Stimulated activated CD8-positive, alpha-beta memory T cell treated with anti-CD3 and anti-CD28 coated beads, Interleukin-2, amount 100 ng/mL, for 1 hour (primary cell): ENCODE measurements at places on chromosomes 3 and 15.

DNA sequence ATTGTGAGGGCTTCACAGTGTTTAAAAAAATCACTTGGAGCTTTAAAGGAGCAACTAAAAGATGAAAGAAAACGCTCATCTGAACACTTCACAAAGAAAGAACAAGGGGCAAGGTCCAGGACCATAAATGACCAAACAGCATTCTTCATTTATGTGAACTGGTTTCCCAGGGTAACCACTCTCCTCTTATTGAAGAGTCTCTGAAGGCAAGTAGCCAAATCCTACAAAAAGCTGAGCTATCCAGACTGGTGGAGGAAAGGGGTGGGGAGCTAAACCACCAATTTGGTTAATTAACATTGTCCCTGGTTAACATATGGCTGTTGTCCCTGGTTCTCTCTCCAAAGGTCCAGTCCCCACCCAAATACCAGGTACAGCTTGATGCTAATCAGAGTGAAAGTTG, 58.1 kb downstream of the OSBPL10 start:
- no peak for DNase-seq

- no peak for DNase-seq
These were observed 279.6 kb downstream of the KLF13 start for GRCh38 chr15:31606194-31606669.

DNA sequence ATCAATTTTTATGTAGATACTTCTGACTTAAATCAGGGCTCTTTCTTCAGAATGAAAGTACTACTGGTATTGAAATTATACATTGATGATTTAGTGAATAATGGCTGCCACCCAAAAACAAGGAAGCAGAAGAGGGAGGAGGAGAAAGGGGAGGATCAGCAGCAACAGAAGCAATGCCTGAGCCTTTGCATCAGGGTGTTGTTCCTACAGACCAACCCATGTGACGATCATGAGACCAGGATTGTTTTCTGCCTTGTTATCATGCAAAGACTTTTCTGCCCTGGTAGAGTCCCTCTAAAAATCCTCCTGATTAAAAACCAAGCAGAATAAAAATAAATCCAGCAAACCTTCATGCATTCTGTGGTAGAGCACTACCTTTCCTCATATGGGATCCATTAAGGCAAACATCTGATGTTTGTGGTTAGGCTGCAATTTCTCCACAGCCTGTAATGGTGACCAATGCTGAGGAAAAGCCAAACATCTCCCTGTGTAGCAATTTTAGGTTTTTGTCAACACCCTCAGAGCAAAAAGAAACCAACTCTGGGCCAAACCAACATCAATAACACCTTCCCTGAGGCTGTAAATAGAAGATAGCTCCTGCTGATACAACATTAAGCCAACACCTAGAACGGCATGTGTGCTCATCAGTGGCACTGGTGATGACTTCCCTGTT, 191.7 kb downstream of the ATP8B4 start:
- DNase-seq = no peak

DNA sequence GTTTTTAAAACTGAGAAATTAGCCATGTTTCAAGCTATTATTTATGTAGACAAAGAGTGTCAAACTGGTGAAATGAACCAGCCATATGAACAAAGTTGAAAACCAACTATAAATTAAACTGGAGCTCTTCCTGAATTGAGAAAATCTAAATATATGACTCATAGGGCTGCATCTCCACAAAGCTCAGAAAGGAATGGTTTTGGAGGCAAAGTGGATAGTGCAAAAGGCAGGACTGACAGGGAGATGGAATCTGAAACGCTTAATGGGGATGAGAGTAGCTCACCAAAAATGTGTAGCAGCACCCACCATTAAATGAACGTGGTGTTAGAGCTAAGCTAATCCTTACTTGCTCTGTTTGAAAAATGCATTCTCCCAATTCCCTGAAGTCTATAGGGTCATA, 1066.0 kb downstream of the AGBL1 start:
- DNase-seq = no peak

DNA sequence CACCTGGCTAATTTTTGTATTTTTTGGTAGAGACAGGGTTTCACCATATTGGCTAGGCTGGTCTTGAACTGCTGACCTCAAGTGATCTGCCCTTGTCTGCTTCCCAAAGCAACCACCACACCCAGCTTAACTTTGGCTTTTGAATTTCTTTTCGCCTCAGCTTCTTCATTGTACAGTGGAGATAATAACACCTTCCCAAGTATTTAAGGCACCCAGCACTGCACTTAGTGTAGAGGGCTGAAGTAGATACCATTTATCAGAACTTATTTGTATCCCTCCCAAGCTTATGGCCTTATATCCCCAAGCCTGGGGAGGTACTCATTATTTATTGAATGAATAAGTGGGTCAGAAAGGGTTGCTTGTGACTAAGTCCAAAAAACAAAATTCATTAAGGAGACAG, 2.3 kb downstream of the SQOR start:
- DNase-seq = no peak

GRCh38 chr3:77605308-77605707, 565.4 kb downstream of the ROBO2 start:
- no peak for DNase-seq

GRCh38 chr3:9818666-9819335, 8.7 kb downstream of the TTLL3 start:
- DNase-seq = no peak
